Vein endothelial cell (primary cell): ENCODE measurements at places on chromosomes 16 and 17. TPM values are rescaled to one million over a fixed set of nuclear protein-coding genes. Genes with fewer than 3 reads are reported as not detected.

Gene CHST5
- 0.33 TPM in 1 of 2 replicates, not detected in the other for total RNA-seq

Gene CRHR1
- not detected in 2 replicates for total RNA-seq

Gene MRPL27
- total RNA-seq: 55.9 and 63.3 TPM in 2 replicates

Gene CPNE7
- total RNA-seq: 2.1 and 7.8 TPM in 2 replicates

Gene TMC8
- 0.33 and 0.38 TPM in 2 replicates for total RNA-seq

Gene CD300A
- total RNA-seq: not detected in 2 replicates

Gene CDH8
- total RNA-seq: not detected in 2 replicates

Gene CTRB1
- not detected in 2 replicates for total RNA-seq

Gene CEMP1
- total RNA-seq: not detected in 2 replicates

Gene CCL8
- 0.38 TPM in 1 of 2 replicates, not detected in the other for total RNA-seq

Gene TNK1
- 0.38 and 0.65 TPM in 2 replicates for total RNA-seq

Gene NTN3
- total RNA-seq: under 0.01 TPM in 1 of 2 replicates, not detected in the other

Gene CES1
- total RNA-seq: not detected in 2 replicates

Gene CCDC78
- total RNA-seq: 1.3 and 1.6 TPM in 2 replicates

Gene HOXB6
- total RNA-seq: 16.0 and 19.8 TPM in 2 replicates

Gene COX6A2
- not detected in 2 replicates for total RNA-seq

Gene RPL23
- 975 and 1,055 TPM in 2 replicates for total RNA-seq

Gene TUBG1
- total RNA-seq: 57.5 and 64.1 TPM in 2 replicates

Gene SLC4A1
- not detected in 2 replicates for total RNA-seq

Gene UNC13D
- total RNA-seq: 0.76 and 3.9 TPM in 2 replicates

Gene KRTAP4-6
- not detected in 2 replicates for total RNA-seq

Gene EFNB3
- 1.1 and 1.6 TPM in 2 replicates for total RNA-seq

Gene FAM171A2
- 8.4 and 14.4 TPM in 2 replicates for total RNA-seq

Gene PRR14
- 11.4 and 15.7 TPM in 2 replicates for total RNA-seq

Gene MYH8
- not detected in 2 replicates for total RNA-seq

Gene TRIM72
- total RNA-seq: under 0.01 TPM in 1 of 2 replicates, not detected in the other

Gene MMP2
- 70.8 and 78.7 TPM in 2 replicates for total RNA-seq

Gene ADAD2
- total RNA-seq: 0.10 TPM in 1 of 2 replicates, not detected in the other

Gene SLC47A1
- total RNA-seq: 0.33 and 3.2 TPM in 2 replicates

Gene TAC4
- not detected in 2 replicates for total RNA-seq

Gene DPEP3
- total RNA-seq: not detected in 2 replicates

Gene CSH2
- total RNA-seq: not detected in 2 replicates

Gene TRPV2
- total RNA-seq: 16.6 and 22.9 TPM in 2 replicates

Gene NACA2
- not detected in 2 replicates for total RNA-seq

Gene FAAP100
- 38.3 and 56.2 TPM in 2 replicates for total RNA-seq

Gene CAPNS2
- total RNA-seq: 1.3 and 1.7 TPM in 2 replicates

Gene PTGES3L
- 0.33 and 0.38 TPM in 2 replicates for total RNA-seq

Gene CLEC3A
- not detected in 2 replicates for total RNA-seq

Gene BAHCC1
- 9.7 and 23.2 TPM in 2 replicates for total RNA-seq

Gene TPPP3
- total RNA-seq: not detected in 2 replicates

Gene SDR42E1
- total RNA-seq: 2.6 and 6.2 TPM in 2 replicates

Gene CCL16
- total RNA-seq: 0.65 and 0.86 TPM in 2 replicates

Gene ZNF385C
- total RNA-seq: not detected in 2 replicates

Gene RILP
- total RNA-seq: 8.3 and 10.1 TPM in 2 replicates

Gene FSCN2
- 0.57 and 1.3 TPM in 2 replicates for total RNA-seq

Gene EME1
- total RNA-seq: 2.3 and 3.3 TPM in 2 replicates

Gene PRSS33
- total RNA-seq: not detected in 2 replicates

Gene SHPK
- total RNA-seq: 15.7 and 19.0 TPM in 2 replicates

Gene HID1
- 38.4 and 39.8 TPM in 2 replicates for total RNA-seq

Gene PLK1
- 22.5 and 36.5 TPM in 2 replicates for total RNA-seq

Gene SLC5A2
- total RNA-seq: 0.10 TPM in 1 of 2 replicates, not detected in the other
